Jurkat, Clone E6-1 (cell line): ENCODE measurements at places on chromosomes 11 and 22.

DNA sequence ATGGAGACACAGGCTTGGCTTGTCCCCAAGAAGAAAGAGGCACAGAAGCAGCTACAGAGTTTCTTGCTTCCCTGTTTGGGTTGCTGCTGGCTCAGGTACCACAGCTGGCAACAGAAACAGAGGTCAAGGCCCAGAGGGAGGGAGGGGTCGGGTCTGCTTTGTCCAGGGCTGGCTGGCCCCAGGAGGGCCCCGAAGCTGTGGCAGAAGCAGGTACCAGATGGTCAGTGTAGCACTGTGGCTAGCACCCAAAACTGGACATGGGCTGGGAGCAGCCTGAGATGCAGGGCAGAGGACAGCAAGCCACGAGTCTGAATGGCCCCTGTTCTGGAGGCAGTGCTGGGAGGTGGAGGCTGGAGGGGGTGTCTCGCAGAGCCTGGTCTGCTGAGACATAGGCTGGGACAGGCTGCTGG is 52.3 kb upstream of the CCDC188 start:
- no peak for DNase-seq

GRCh38 chr11:27295928-27296327 is 67.1 kb downstream of the CCDC34 start:
- DNase-seq: no peak

DNA sequence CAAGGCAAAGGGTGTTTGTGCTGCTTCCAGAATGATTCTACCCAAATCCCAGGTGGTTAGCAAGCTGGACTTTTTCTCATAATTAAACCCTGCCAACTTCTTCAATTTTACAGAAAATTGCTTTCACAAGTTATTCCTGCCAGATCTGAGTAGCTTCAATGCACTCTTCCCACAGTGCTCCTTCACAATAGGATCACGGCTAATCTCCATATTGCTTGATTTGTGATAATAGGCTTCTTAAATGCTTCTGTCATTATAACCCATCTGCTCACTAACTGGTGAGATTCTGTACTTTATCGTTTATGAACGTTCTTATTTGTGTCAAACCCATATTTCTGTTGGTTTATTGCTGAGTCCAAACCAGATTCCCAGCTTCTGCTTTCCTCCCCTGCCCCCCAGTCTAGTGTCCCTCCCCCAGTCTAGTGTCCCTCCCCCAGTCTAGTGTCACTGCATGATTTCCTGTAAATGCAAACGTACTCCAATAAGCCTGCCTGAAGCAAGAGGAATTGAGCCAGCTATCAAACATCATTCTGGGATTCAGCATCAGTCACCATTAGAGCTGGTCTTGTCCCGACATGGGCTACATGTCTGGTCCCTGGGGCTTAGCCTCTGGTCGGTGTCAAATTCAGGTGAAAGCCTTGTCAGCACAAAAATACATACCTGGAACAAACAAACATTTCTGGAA is 14.0 kb downstream of the MMP3 start:
- no peak for DNase-seq

GRCh38 chr22:45516923-45517675 is 14.4 kb downstream of the FBLN1 start:
- no peak for DNase-seq

GRCh38 chr11:101442171-101442570 is 141.6 kb downstream of the TRPC6 start:
- no peak for DNase-seq

DNA sequence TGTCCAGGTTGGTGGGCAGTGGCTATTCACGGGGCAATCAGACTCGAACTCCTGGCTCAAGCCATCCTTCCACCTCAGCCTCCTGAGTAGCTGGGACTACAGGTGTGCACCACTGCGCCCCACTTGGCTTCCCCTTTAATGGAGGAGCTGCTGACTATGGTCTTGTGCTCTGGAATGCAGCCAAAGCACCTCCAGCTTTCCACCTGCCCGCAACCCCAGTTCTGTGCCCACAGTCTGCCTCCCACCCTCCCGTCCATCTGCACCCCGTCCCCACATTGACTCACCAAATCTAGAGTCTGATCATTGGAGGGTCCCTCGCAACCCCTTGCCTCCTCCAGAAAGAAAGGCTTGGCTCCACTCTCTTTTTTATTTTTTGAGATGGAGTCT is 41.0 kb downstream of the KCNJ4 start:
- no peak for DNase-seq

DNA sequence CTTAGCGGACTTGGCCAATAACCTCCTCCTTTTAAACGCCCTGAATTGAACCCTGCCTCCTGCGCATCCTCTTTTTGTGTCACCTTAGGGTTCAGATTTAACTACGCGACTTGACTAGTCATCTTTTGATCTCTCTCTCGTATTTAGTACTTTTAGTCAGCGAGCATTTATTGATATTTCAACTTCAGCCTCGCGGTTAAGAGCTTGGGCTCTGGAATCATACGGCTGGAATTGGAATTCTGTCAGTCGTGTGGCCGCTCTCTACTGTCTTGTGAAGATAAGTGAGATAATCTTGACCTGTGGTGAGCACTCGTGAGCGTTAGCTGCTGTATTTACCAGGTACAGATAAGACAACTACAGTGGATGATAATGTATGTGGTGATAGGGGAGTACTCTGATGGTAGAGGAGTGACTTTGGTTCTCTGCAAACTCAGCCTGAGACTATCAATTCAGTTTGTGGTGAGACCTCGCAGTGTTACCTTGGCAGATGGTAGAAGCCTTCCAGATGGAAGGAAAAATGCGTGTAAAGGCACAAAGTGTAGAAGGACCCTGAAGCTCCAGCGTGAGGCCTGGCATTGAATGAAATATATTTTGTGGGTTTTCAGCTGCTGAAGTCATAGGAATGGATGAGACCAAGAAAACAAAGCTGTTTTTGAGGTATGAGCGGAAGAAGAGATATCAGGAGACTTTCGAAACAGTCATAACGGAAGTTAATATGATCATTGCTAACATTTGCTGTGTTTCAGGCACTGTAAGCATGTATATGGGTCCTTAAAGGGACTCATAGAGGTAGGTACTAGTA is 682 bp downstream of the ATM start:
- peak; percentile 45 for DNase-seq
